NCI-H345 (cell line): ENCODE measurements at places on chromosomes 2 and 18.
A peak's percentile ranks its signal among the peaks of the same experiment; 100 is the strongest.

DNA sequence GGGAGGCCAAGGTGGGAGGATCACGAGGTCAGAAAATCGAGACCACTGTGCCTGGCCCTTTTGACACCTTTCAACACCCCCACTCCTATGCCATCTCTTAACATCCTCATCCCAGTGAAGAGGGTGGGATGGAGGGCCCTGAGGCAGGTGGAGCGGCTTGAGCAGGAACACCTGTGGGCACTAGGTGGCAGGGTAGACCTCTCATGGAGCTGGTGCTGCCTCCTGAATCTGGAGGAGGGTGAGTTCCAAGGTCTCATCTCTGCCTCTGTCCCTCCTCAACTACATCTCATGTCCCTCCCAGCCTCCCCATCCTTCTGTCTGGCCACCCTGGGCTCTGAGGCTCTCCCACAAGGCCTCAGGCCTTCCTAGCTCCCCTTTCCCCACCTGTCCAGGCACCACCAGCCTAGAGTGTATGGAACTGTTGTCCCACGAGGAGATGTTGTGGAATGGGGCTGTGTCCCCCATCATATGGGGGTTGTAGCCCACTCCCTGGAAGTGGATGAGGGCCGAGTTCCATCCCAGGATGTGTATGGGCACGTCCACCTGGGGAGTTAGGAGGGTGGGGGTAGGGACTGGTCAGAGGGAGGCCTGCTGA is 17.0 kb upstream of the CRYBA2 start:
- peak; percentile 43 for DNase-seq

DNA sequence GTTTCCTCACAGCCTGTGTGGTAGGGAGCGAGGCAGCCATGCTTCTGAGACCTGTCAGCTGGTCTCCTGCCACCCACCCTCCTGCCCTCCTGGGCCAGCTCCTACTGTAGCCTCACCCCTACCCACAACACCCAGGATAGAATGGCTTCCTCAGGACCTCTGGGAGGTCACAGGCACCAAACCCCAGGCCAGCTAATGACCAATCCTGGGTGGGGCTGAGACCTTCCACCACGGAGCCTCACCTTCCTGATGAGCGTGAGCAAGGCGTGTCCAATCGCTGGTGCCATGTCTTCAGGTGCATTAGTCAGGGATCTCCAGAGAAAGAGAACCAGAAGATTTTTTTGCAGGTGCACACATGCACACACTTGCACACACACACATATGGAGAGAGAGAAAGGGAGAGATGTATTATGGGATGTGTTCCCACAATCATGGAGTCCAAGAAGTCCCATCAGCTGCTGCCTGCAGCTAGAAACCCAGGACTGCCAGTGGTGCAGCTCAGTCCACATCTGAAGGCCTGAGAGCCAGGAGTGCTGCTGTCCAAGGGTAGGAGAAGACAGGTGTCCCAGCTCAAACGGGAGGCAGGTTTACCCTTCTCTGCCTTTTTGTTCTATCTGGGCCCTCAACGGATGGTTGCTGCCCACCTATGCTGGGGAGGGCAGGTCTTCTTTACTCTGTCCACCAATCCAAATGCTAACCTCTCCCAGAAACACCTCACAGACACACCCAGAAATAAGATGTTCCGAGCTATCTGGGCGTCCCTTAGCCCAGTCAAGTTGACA is 70.4 kb upstream of the HDAC4 start:
- DNase-seq = no peak

DNA sequence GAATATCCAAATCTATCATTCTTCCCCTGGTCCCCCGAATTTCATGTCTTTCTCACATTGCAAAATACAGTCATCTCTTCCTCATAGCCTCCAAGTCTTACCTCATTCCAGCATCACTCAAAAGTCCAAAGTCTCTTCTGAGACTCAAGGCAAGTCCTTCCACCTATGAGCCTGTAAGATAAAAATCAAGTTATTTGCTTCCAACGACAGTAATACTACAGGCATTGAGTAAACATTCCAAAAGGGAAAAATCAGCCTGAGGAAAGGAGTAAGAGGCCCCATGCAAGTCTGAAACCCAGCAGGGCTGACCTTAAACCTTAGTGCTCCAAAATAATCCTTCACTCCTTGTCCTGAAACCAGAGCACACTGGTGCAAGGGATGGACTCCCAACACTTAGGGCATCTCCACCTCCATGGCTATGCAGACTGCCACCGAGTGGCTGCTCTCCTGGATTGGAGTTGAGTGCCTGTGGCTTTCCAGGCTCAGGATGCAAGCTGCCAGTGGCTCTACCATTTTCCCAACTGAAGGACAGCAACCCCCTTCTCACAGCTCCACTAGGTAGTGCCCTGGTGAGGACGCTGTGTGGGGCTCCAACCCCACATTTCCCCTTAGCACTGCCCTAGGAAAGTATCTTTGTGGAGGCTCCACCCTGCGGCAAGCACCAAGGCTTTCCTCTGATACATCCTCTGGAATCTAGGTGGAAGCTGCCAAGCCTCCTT is 16.3 kb downstream of the DTNA start:
- DNase-seq = no peak

DNA sequence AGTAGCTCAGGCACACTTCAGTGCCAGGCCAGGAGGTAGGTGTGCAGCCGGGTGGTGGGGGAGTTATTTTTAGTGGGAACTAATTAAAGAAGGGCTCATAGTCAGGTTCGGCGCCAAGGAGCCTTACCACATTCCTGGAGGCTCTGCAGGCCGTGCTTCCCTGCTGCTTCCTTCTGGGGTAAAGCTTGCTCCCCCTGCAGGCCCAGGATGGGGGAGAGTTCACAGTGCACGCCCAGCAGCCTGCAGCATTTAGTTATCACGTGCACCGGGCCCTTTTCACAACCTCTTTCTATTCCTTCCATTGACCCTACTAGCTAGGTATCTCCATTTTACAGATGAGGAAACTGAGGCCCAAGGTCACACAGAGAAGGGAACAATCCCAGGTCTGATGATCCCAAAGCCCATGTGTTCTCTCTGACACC is 2.5 kb downstream of the KCNF1 start:
- DNase-seq = no peak

DNA sequence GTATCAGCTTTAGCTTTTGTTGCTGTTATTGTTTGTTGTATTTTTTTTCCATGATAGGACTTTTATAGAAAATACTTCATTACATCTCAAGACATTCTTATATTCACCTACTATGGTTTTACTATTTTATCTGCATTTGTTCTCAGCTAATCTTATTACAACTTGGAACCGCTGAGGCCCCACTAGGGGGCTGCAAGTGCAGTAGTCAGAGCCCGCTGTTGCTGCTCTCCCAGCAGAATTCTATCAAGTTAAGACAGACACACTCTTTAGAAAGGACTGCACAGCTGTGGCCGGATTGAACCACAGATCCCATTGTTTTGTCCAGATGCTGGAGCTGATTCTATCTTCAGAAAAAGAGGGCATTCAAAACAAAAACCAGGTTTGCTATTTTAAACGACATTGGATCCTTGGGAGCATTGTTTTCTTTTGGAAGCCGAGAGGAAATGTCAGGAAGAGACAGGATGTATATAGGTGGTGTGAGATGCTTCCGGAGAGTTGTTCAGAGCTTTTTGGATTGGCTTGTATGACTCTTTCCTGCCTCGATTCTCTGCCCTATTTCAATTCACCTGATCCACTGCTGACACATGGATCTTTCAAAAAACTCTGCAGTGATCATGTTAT is 105.7 kb upstream of the GAREM1 start:
- DNase-seq = no peak

- no peak for DNase-seq
These were observed 158.9 kb downstream of the ATAD2B start for GRCh38 chr2:23767876-23768621.

- no peak for DNase-seq
These were observed 7.5 kb downstream of the HSBP1L1 start for GRCh38 chr18:79971986-79972385.

DNA sequence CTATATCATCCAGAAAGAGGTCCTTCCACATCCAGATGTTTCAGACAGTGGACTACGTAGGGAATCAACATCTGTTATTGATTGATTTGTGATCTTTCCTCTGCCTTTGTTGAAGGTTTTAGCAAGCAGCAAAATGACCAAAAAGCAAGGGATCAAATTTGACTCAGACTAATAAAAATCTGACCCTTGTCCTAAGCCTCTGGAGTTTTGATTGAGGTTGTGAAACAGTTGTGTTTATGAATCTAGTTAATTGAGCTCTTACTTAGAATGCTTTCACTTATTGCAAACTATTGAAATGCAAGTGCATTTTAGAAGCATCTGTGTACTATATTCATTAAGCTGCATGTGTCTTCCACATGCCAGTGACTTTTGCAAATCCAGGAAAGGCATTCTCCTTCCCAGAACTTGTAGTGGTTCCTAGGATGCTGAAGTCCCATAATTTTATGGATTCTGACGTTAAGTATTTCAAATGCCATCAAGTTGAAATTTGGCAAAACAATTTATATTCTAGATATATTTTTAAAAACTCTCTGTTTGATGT is 116.0 kb downstream of the MTX2 start:
- DNase-seq = no peak
